ENCODE measurements at places on chromosomes 16 and 17.

GRCh38 chr17:31788956-31789355 lies 70.1 kb downstream of the COPRS start:
- DNase-seq = no peak

DNA sequence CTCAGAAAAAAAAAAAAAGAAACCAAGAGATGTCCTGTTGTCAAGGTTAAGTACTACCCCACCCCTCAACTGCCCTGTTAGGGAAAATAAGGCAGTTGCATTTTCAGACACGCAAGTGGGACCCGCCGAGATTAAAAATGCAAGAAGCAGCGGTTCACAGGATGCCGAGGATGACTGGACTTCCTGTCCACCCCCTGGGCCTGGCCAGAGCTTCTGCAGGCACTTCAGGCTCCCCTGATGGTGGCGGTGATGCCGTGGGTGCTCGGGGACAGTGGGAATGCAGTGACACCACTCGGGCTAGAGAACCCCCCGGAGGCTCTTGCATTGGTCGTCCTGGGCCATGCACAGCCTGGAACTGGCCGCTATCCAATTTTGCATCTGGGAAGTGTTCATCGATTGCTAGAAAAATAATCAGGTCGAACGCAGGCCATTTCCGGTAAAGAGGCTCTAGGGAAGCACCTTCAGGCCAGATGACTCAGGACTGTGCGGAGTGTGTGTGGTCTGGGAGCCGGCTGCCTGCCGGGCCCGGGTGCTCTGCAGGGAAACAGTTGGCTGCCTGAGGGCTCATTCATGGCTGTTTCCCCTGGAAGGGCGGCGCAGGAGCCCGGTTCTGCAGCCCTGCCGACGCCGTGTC lies 13.4 kb upstream of the CRISPLD2 start:
- DNase-seq = no peak

DNA sequence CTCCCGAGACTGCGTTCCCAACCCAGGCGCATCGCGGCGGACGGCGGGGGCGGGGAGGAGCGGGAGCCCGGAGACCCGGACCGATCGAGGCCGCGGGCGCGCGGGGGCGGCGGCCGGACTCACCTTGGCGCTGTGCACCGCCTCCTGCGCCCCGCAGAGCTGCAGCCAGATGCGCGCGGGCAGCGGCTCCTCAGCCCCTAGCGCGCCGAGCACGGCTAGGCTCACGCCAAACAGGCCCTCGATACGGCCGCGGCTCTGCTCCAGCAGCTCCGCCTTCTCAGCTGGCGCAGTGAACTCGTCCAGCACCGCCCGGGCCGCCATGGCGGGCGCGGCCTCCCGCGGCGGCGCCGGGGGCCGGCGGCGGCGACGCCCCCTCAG lies 339 bp downstream of the N4BP1 start:
- DNase-seq = peak; percentile 64

- DNase-seq = no peak
Measured at GRCh38 chr17:82461827-82462524, 3.4 kb downstream of the NARF start.

GRCh38 chr17:82127315-82127595 lies 29.2 kb upstream of the FASN start:
- DNase-seq = no peak

DNA sequence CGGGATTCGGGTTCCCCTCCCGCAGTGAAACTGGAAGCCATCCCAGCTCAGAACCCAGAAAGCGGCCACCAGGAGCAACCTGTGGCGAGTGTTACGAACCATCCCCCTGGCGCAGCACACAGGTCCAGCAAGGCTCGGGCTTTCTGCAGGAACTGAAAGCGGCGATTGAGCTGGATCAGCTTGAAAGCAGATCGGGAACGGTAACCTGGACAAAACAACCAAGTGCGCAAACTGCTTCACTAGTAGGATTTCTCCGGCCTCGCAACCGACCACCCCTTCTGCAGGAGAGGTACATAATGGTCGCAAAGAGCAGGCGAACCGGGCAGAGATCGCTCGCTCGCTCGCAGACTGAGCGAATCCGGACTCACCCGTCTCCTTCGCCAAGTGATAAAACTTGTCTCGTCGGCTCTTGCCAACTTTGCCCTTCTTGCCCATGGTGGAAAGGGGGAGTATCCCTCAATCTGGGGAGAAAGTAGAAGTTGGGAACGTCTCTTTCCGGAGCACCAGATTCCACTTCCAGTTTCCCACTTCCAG lies 696 bp upstream of the PSMC5 start:
- no peak for DNase-seq

DNA sequence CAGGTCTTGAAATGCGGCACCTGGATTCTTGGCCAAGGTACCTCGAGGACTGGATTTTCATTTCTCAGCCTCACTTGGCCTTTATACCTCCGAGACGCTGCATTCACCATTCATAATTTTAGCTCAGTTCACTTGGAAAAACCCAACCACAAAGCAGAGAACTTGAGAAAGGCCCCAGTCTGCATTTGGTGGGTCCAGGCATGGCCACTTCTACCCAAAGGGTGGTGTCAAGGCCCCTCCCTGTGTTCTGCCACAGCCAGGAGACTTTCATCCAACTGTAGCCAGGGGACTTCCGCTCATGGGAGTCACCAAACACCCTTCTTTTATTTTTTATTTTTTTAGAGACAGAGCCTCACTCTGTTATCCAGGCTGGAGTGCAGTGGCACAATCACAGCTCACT lies 14.7 kb upstream of the TVP23A start:
- DNase-seq = no peak

DNA sequence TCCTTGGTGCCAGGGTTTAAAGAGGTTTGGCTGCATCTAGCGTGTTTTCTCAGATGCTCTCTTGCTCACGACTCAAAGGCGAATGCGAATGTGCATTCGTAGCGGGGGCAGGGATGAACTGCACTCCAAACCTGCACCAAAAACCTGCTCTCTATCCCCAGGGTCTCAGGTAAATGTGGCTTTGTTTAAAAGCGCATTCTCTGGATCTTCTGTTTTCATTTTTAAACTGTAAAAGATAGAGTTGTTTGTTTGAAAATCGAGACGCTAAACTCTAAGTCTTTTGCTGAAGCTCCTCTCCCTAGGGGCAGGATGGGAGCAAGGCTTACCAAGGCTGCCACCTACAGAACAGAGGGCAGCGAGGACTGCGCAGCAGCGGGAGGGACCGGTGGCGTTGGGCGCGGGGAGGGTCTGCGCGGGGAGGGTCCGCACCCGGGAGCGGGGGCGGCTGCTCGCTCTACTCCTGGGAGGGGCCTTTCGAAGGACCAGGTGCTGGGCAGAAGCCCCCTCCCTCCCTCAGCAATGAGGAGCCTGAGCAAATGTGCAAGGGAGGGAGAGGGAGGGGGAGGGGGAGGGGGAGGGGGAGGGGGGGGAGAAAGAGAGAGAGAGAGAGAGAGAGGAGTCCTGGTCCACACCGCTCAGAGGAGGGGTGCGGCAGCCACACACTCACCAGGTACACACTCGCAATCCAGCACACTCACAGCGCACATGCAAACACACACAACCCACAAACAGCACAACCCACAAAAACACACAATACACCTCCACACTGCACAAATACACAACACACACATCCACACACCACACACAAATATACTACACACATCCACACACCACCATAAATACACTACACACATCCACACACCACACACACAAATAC lies 142.8 kb downstream of the GRIN2A start:
- peak; percentile 70 for DNase-seq

GRCh38 chr17:75814021-75814395 lies 29.4 kb downstream of the UNK start:
- no peak for DNase-seq

DNA sequence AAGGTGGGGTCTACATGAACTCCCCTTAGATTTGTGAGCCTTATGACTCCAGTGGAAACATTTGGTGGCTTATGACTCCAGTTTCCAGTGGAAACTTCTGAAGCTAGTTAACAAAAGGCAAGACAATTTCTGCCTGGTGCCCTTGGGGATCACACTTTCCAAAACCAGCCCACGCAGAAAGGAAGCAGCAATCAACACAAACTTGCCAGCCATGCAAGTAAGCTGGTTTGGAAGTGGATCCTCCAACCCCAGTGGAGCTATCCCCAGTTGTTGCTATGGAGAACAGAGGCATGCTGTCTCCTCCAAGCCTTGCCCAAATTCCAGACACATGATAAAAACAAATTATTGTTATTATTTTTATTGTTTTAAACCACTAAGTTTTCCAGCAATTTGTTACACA lies 130.9 kb downstream of the CDH11 start:
- DNase-seq = no peak

DNA sequence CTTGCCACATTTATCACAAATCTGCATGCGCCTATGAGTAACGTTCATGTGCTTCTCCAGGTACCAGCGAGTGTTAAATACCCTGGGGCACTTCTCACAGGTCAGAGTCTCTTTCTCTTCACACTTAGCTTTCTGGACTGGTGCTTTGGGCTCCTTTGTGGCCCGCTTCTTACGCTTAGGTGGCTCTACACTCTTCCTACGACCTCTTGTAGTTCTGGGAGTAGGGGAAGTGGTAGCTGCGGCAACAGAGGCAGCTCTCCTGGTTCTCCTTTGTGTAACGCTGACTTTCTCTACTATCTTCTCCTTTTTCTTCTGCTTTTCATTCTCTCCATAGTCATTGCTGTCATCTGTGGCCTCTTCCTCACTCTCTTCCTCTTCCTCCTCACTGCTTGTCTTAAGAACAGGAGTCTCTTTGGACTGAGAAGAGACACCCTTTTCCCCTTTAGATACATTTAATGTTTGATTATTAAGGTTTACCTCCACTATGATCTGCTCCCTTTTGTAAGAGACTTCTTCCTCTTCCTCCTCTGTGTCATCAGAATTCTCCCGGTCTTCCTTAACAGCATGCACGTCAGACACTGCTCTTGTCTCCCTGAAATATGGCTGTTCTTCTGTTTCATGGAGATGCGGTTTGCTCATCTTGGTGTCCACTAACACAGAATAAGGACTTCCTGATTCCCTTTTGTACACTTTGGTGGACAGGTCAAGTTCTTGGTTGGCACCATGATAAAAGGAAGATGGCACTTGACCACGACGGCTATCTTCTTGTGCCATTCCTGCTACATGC lies 45.0 kb downstream of the ZNF652 start:
- no peak for DNase-seq

- DNase-seq = no peak
Measured at GRCh38 chr16:47320546-47321310, 140.1 kb downstream of the ITFG1 start.

- peak; percentile 86 for DNase-seq
Measured at GRCh38 chr16:4328046-4328781, 12.3 kb downstream of the GLIS2 start.

- no peak for DNase-seq
Measured at GRCh38 chr16:85062845-85063244, 35.2 kb downstream of the KIAA0513 start.

- DNase-seq = peak; percentile 50
Measured at GRCh38 chr16:57427824-57428223, 19.4 kb downstream of the CIAPIN1 start.

- DNase-seq = no peak
Measured at GRCh38 chr16:89190150-89190958, 10.0 kb downstream of the SLC22A31 start.

DNA sequence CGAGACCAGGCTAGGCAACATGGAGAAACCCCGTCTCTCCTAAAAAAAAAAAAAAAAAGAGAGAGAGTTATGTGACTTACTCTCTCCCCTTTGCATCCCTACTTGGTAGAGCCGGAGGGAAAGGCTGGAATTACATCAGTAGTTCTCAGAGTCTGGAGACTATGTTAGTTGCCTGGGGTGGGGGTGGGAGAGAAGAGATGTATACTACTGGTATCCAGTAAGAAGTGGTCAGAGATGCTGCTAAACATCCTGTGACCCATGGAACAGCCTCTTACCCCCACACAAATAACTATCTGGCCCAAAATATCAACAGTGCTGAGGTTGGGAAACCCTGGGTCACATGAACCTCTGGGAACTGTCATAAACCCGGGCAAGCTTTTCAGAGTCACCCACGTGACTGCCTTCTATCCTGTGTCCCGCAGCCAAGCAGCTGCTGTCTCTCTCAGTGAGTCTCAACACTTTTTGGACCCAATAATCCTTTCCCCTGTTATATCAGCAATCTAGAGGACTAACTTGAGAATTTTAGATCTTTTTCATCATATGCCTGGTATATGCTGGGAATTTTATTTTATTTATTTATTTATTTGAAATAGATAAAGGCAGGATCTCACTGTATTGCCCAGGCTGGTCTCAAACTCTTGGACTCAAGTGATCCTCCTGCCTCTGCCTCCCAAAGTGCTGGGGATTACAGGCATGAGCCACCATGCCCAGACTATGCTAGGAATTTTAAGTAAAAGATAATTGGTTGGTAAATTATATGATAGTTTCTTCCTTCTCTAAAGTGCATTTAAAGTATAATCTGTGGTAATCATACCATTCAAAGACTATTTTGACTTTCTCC lies 8.7 kb downstream of the EIF1 start:
- DNase-seq = no peak

- no peak for DNase-seq
Measured at GRCh38 chr16:4684058-4684715, 9.2 kb upstream of the NUDT16L1 start.

GRCh38 chr16:83402160-83402814 lies 405.5 kb upstream of the HSBP1 start:
- no peak for DNase-seq

- DNase-seq = peak; percentile 38
Measured at GRCh38 chr17:74342224-74342623, 16.2 kb downstream of the KIF19 start.

GRCh38 chr17:29855686-29856085 lies 74.3 kb downstream of the SSH2 start:
- no peak for DNase-seq

DNA sequence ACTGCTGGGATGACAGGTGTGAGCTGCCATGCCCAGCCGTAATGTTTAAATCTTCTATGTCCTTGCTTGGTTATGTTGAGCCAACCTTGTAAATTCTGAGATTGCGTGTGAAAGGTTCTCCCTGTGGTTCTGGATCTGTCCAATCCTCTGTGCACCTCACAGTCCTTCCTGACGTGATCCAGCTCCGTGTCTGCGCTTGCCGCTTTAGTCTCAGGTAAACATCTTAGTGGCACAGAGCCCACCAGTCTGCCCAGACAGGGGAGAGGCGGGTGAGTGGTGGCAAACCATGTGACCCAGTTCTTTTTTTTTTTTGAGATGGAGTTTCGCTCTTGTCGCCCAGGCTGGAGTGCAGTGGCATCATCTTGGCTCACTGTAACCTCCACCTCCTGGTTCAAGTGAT lies 13.9 kb downstream of the SLC25A10 start:
- DNase-seq = no peak

- DNase-seq = peak; percentile 48
Measured at GRCh38 chr16:69351309-69352027, at the start of gene TMED6. TSS of gene TMED6 (minus strand) at chr16:69351786. CDS start at chr16:69351753, 33 bp downstream.

- DNase-seq = no peak
Measured at GRCh38 chr17:7442142-7442541, 2.7 kb upstream of the CHRNB1 start.

DNA sequence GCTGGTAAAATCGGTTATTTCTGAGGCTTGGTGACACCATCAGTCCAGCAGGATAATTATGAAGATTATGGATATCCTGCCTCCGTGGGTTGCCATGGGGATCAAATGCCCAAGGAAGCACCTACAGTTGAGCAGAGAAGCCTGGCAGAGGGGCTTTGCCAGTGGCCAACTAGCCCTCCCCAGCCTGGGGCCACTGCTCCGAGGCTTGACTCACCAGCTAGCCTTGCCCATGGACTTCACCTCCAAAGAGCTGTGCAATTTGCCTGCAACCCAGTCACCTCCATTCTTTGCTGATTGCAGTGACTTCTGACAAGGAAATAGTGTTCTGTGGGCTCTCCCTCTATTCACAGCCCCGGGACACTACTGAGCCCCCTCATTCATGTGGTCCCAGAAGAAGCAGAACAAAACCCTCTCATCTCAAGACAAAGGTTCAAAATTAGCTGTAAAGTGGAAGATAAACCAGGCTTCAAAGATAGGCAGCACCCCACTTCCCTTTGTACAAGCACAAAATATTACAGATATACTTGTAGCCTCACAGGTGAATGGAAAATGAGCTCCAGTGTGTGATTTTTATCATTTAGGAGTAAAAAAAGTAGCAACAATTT lies 1.6 kb downstream of the PECAM1 start:
- DNase-seq = no peak

Measured in WERI-Rb-1 (cell line).